Right ventricle myocardium superior (tissue), 1 donor: ENCODE measurements at places on chromosomes 11 and 22. TPM values are rescaled to one million over a fixed set of nuclear protein-coding genes. Genes with fewer than 3 reads are reported as not detected.

DNA sequence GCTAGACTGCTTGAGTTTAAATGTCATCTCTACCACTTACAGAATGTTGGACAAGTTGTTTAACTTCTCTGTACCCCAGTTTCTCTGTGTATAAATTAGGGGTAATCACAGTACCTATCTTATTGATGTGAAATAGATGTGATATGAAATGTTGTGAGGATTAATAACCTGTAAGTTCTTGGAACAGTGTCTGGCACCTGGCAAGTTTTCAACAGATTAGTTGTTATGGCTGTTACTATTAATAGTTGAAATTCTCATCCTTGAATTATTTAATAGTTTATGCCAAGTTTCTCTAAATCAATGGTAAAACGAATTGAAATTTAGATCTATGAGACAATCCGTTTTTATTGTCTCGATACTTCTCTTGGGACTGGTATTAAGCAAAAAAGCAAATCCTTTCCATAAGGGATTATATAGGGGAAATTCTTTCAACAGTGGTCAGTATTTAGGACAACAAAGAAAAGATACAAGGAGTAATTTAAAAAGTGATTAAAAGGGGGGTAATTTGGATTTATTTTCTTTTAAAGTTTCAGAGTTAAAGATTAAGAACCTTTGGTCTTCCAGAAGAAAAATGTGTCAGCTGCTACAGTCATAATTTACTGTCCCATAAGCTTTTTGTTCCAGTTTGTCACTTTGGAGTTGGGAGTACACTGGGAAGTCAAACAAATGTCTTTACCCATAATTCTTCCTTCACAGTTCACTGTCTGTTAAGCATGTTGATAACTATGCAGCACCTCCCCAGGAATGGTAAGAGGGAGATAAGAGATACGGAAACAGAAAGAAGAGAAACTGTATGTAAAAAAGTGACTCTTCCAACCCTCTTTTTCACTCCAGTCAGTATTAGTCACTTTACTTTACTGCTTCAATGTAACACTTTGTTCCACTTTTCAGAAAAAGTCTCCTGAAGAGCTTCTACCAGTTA, 13.2 kb downstream of the PDE3B start:
- no peak for DNase-seq

GRCh38 chr22:33831207-33831606, 89.1 kb downstream of the LARGE1 start:
- no peak for DNase-seq

Gene TREH
- total RNA-seq = not detected

Gene LINC01488
- 0.22 TPM for total RNA-seq
